ENCODE measurements at places on chromosomes 1 and 21. TPM values are rescaled to one million over a fixed set of nuclear protein-coding genes. Genes with fewer than 3 reads are reported as not detected.
A peak's percentile ranks its signal among the peaks of the same experiment; 100 is the strongest.

GRCh38 chr1:26537951-26538352, 8.4 kb downstream of the RPS6KA1 start:
- DNase-seq = peak; percentile 53

GRCh38 chr1:102578804-102579203, 529.5 kb downstream of the COL11A1 start:
- no peak for DNase-seq

GRCh38 chr1:213176341-213176740, 125.3 kb downstream of the RPS6KC1 start:
- no peak for DNase-seq

TRNP1 gene
- 3.0 TPM for total RNA-seq
